ENCODE measurements at places on chromosomes 5 and 9.

DNA sequence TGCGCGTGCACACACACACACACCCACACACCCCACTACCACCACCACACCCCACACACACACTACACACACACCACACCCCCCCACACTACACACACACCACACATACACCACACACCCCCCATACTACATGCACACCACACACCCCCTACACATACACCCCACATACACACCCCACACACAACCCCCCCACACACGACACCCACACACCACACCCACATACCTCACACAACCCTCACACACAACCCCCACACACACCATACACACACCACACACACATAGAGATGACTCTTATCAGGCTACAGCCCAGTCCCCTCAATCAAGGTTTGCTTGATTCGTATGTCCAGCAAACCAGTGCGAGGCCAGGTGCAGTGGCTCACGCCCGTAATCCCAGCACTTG lies 25.7 kb downstream of the SLC46A2 start:
- no peak for DNase-seq

DNA sequence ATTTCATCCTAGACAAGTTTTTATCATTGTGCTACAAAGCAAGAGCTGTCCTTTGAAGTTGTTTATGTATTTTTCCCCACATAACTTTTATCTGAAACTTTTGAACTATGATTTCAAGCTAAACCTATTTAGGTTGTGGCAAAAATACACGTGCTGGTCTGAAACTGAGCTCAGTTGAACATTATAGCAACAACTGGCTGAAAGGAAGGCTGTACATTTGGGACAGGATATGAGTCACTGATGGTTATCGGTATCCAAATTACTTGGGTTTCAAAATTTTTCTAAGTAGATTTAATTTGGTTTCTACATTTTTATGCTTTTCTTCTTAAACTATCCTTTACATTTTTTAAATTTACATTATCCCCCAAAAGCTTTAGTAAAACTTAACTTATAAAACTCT lies 627.3 kb upstream of the NUDT12 start:
- no peak for DNase-seq

- DNase-seq, result no peak
Measured at GRCh38 chr5:35771300-35771699, 85.4 kb upstream of the IL7R start.

DNA sequence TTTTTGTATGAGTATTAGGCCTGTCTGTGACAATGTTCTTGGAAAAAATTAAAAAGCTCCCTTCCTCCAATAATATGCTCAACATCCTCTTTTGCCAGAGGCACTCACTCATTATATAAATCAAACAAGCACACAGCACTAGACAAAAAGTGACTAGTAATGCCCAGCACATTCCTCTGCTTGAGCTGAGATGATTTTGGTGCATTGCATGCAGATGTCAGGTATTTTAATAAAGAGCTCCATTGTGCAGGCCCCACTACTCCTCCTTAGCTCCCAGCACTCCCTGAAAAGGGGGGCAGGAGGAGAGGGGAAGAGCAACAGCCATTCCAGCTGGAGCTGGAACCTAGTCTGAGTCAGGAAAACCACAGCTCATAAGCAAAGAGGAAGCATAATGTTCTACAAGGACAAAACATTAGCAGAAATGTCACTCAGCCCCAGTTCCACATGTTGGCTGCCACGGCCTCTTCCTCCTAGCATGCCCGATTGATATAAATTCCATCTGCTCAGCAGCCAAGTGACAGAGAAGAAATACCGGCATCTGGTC lies 348.5 kb downstream of the BNC2 start:
- peak; percentile 83 for DNase-seq

DNA sequence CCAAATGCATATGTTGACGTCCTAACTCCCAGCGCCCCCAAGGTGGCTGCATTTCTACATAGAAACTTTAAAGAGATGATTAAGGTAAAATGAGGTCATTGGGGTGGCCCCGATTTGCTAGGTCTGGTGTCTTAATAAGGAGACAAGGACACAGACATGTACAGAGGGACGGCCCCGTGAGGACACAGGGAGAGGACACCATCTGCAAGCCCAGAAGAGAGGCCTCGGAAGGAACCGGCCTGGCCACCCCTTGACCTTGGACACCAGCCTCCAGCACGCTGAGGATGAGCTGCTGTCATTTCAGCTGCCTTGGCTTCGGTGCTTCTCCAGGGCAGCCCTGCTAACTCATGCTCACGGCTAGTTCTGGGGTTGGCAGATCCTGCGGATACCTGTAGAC lies 73.2 kb downstream of the MRPL36 start:
- no peak for DNase-seq

DNA sequence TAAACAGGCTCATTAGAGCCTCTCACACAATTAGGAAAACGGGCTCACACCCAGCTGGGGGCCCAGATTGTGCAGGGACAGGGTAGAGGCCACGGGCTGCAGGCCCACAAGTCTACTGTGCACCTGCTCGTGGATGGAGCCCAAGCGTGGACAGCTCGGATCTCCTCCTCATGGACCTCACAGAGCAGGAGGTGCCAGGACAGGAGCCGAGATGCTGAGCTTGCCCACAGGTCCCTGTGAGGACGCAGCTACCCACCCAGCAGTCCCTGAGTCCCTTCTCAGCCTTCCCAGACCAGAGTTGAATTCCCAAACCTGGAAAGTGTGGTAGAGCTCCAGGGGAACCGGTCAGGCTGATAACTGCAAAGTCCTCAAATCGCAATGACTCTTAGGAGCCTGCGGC lies 70.6 kb upstream of the OLFM1 start:
- DNase-seq, result no peak

GRCh38 chr5:176360894-176361436 lies 599 bp downstream of the KIAA1191 start:
- DNase-seq, result no peak

DNA sequence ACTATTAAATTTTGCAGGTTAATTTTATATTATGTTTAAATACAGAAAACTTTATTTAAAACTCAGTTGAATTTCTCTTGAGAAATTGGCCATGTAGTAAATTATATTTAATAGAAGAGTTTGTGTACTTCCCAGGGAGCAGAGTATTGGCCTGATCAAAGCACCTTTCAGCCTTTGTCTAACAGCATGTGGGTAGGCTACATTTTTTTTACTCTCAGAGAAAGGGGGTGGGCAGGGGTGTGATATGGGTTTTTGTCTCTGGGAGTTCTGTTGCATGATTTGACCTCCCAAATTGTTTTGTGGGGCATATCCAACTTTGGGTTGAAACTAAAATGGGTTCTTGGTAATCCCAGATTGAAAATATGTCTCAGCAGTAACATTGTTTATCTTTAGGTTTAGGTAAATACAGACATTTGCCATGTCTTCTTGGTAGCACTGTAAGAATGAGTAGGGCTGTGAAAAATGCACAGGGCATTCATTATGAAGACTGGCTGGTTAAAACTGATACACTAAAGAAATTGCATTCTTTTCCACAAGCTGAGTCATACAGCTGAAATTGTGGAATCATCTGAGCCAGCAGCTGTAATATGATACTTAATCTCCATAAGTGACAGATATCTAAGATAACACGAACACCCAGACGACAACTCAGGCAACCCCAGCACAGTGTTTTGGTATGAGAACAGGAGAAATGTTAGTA lies 75.4 kb upstream of the CDKN2B start:
- peak; percentile 95 for DNase-seq

- no peak for DNase-seq
Measured at GRCh38 chr5:175814691-175815090, 56.7 kb upstream of the CPLX2 start.

- DNase-seq, result no peak
Measured at GRCh38 chr5:163997965-163998364, 492.5 kb downstream of the MAT2B start.

GRCh38 chr9:93864032-93864431 lies 91.1 kb downstream of the BARX1 start:
- no peak for DNase-seq

GRCh38 chr5:137164961-137165360 lies 334.2 kb downstream of the SPOCK1 start:
- no peak for DNase-seq

GRCh38 chr5:178325679-178326373 lies 93.2 kb upstream of the PHYKPL start:
- no peak for DNase-seq

DNA sequence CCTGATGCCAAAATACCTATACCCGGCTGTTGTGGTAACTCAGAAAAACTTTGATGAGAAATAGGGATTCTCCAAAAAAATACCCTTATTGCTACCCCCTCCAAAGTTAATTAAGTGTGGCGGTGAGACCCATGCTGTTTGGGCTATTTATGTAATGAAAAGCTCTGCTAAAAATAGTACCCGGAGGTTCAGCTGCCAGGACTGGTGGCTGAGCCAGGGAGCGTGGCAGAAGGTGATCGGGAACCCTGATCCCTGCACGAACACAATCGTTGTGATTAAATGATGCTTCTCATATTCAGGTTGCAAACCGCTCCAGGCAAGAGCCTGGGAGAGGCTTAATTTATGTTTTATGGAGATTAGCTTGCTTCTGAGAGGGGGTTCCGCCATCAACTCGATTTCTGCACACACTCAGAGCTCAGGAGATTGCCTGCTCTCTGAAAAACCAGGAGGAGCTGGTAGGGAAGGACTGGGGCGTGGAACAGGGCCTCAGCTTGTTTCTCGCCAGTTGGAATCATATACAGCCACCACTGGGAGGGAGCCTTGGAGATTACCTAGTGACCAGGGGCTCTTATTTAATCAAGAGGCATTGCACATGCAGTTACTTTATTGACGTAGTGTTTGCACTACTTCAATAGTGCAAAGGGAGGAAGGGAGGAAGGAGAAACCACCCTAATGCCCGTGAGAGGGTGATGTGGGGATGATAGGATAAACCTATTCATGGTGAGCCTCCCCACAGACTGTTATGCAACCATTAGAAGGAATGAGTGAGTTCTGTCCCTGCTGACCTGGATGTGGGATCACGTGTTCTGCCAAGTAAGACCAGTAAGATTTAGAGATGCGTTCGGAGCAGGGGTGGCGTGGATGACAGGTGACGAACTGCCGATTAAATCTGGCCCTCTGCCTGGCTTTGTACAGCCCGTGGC lies 23.4 kb downstream of the HRH2 start:
- DNase-seq, result no peak

DNA sequence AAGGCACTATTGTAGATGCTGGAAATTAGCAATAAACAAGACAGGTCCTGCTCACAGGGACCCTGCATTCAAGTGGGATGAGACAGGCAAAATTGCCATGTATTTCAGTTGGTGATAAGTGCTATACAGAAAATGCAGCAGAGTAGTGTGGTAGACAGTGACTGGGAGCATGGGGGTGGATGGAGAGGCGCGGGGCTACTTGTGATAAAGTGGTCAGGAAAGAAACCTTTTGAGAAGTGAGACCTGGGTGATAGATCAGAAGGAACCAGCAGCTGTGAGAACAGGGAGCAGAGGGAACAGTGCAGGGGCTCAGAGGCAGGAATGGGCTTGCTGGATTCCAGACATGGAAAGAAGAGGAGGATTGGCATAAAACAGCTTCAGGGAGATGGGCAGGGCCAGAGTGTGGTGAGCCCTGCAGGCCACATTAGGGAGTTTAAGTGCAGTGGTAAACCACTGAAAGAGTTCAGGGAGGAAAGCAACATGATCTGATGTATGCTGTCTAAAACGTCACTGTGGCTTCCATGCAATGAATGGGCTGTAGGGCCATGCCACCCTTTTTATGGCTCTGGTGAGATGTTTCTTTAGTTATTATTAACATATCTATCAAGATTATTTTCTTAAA lies 7.3 kb downstream of the CRHBP start:
- DNase-seq, result peak; percentile 35

- no peak for DNase-seq
Measured at GRCh38 chr5:170642066-170642735, 138.4 kb downstream of the KCNIP1 start.

DNA sequence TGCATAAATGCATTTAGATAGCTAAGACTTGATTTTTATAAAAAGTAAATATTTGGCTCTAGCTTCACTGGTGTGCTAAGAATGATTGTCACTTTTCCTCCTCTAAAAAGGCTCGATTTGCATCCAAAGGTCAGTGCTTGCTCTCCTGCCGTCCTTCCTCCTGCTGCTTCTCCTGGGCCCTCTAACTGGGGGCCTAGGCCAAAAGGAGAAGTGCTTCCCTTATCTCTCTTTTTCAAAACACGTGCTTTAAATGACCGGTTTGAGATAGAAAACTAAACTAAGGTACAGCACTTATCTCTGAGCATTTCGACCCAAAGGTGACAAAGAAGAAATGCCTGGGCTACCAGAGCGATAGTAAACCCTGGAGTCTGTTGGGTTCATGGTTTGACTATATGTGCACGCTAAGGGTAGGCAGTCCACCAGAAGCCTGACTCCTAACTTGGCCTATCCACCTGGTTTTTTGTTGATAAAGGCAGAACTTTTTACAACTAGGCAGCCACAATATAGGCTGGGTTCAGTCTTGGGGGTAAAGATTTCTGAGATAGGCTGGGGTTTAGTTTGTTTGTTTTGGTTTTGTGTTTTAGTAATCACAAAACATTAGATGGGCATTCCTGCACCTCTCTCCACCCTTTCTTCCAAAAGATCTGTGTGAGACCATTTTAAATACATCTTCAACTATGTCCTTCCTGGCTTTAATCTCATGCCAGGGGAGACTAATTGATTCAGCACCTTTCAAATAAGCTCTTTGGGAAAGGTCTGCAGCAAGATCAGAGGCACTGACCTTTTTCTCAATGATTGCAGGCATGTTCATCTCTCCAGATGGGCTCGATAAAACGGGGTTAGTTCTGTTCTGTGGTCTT lies 3.8 kb downstream of the NR2F1-AS1 start:
- DNase-seq, result no peak

DNA sequence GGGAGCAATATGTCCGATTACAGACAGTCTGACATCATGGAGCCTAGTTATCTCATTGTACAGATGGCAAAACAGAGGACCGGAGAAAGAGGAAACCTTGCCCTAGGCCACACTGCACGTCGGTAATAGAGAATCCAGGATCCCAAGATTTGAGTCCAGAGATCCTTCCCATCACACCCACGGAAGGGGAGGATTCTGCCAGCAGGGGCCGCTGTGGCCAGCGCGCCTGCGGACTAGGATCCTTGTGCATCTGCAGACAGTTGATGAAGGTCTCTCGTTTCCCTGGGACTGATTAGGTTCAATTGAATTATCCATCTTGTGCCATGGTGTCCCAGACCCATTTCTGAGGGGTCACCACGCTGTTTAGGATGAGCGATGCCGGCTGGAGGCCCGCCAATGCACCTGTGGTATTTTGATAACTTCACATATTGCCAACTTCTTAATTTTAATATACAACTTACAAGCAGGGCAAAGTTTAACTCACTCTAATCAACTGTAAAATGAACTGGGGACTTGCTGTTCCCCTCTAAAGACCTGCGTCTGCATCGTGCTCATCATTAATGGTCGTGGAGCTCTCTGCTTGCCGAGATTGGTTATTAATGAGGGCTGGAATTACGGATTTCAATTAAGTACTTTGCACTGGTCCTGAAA lies 592.7 kb upstream of the BRINP1 start:
- peak; percentile 33 for DNase-seq

GRCh38 chr9:106283769-106284168 lies 579.2 kb upstream of the ZNF462 start:
- no peak for DNase-seq

GRCh38 chr9:115649991-115650472 lies 503.6 kb upstream of the PAPPA start:
- peak; percentile 78 for DNase-seq
